ENCODE measurements at places on chromosomes 5 and 9. TPM values are rescaled to one million over a fixed set of nuclear protein-coding genes. Genes with fewer than 3 reads are reported as not detected.

Gene LCN1
- not detected for total RNA-seq

DNA sequence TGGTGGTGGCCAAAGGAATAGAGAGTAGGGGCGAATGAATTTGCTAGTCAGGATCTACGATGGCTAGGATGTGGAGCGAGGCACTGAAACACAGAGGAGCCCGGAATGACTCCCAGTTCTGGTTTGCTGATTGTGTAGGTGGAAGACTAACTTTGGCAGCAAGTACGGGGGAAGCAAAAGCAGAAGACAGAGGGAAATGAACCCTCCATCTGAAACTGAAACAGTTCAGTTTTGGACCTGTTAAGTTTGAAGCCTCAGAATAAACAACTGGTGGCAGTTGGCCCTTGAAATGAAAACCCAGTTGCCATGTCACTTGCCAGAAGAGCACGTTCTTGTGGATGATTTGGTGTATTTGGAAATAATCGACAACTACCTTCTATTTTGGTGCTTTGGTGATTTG lies 15.4 kb upstream of the SMIM15 start:
- no peak for DNase-seq

- peak; percentile 68 for DNase-seq
Observed at GRCh38 chr9:131097948-131098278, 1.6 kb downstream of the AIF1L start.

DNA sequence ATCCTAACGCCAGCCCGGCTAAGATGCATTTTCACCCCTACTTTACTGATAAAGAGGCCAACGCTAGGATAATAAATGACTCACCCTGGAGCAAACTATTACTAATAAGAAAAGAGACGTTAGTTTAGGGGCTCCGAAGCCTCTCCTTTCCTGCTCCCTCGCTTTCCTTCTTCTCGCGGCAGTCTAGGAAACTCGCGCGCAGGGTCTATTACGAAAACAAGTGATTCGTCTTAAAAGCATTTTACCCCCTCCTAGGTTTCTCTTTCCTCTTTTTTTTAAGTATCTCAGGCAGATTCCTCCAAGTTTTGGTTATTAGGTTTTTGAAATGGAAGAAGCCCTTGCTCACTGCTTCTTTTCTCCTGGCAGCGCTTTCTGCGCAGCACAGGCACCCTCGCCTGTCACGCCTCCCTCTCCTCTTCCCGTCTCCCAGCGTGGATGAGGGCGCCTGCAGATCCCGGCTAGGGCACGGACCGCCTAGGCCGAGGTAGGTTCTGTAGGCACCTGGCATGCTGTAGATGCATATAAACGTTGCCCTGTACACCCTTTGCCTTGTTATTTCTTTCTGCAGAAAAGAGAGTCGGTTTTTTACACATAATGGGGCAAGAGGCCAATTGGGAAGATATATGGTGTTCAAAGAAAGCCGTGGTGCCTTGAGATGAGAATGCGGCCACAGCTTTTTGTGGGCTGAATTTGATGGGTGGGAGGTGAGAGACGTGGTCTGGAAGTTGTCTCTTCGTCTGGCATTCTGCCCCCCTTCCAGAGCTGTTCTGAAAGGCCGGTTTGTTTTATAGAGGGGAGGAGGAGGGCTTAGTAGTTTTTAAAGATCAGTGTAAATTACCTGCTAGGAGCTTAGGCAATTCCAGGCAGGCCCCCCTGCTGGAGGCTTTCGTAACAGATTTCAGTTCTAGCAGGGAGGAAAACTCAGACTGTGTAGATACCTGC lies 983 bp downstream of the GCNT1 start:
- peak; percentile 39 for DNase-seq

DNA sequence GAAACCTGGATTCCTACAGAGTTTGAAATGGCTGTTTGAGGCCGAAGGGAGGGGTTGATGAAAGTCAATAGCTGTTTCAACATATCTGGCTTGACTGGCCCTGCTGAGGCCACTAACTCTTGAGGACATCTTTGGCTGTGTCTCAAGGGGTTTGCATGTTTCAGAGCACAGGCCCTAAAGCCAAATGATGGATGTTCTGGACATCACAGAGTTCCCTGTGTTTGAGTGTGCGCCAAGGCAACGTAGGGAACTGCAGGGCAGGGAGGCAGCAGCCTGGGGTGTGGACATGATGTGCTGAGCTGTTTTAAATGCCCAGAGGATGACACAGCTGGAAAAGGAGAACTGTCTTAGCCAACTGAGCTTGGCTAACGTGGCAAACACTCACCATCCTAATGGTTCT lies 89.6 kb downstream of the RAPGEF1 start:
- DNase-seq = peak; percentile 59

GRCh38 chr9:13487071-13487470 lies 207.6 kb upstream of the MPDZ start:
- no peak for DNase-seq

- no peak for DNase-seq
Observed at GRCh38 chr5:84255315-84255714, 129.4 kb downstream of the EDIL3 start.

DNA sequence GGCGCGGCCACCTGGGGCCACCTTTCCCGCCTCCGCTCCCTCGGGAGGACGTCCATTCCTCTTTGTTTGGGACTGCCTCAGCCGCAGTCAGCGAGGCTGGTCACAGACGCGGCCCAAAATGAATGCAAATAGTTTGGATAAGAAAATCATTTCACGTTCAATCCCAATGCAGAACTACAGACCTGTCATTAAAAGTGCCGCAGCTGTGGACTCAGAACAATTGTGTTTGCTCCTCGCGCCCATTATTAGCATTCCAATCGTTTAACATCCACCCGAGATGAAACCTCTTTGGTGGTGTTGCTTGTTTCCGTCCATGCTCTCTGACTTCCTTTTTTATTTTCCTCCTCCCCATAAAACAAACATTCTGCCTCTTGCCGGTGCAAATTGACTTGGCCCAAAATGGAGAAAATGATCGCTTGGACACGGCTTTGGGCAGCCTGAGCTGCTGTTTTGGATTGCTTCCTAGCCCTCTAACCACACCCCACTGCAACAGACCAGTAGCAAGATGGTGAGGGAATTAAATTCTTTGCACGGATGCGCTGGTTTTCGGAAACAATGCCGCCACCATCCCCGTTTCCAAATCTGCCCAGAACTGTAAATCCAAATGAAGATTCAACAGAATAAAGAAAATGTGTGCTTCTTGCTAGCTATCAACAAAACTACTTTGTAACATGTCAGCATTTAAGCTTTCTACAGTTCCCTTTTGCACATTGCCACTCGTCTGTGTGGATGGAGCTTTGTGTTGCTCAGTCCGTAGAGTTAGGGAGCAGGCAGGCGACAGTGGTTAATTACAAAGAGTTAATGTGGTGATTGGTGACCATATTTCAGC lies 784 bp downstream of the NLN start:
- no peak for DNase-seq

- no peak for DNase-seq
Observed at GRCh38 chr5:2946315-2946714, 194.8 kb upstream of the IRX2 start.

GRCh38 chr5:73136055-73136562 lies 15.7 kb downstream of the TMEM171 start:
- DNase-seq = no peak

DNA sequence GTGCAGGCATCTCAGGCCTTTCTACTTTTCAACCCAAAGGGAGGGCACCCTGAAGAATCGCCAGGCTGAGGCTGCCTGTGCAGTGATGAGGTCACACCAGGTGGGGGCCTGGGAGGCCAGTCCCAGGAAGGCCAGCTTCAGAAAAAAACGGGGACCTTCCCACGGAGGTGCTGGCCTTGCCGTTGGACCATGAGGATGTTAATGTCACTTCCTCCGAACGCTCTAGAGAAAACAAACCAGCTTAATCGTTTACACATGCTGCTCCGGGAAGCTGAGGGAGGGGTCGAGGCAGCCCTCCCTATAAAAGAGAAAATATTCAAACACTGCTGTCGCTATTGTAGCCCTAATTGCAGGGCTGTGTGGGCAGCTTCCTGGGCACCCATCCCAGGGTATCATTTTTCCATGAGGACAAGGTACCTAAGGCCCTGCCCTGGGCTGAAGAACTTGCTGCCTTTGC lies 27.0 kb downstream of the PTGES start:
- no peak for DNase-seq

GRCh38 chr9:65403721-65404120 lies 118.7 kb upstream of the FOXD4L5 start:
- DNase-seq = no peak

DNA sequence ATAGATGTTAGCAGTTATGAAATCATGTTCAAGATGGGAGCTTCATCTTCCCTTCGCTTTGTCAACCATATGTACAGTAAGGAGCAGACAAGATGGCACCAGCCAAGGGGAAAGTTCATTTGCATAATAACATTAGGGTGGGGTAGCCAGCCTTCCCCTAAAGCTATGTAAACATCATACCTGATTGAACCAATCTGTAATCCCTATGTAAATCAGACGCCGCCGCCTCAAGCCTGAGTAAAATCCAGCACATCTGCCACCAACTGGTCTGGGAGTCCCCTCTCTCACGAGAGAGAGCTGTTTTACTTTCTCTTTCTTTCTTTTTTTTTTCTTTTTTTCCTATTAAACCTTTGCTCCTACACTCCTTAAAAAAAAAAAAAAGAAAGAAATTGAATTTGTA lies 30.8 kb upstream of the REEP2 start:
- DNase-seq = no peak

Gene ZFYVE16
- total RNA-seq = 30.5 TPM

DNA sequence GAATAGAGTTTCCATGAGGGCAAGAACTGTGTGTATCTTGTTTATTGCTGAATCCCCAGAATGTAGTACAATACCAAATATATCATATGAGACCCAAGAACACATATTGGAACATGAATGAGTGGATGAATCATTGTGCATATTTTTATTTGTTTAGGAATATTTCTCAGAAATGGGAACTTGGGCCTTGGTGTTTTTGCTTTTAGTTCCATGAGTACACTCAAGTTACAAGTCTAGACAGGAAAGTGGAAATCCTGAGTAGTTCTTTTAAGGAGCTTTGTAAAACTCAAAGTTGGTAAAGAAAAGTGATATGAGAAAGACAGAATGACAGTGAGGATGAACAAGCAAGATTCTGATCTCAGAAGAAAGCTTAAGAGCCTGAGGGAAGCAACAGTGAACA lies 647.0 kb downstream of the EFNA5 start:
- no peak for DNase-seq

Gene LRRC19
- total RNA-seq = not detected

GRCh38 chr5:104345222-104346016 lies 782.8 kb upstream of the NUDT12 start:
- DNase-seq = peak; percentile 6

GRCh38 chr5:173783371-173783770 lies 104.8 kb upstream of the CPEB4 start:
- DNase-seq = no peak

DNA sequence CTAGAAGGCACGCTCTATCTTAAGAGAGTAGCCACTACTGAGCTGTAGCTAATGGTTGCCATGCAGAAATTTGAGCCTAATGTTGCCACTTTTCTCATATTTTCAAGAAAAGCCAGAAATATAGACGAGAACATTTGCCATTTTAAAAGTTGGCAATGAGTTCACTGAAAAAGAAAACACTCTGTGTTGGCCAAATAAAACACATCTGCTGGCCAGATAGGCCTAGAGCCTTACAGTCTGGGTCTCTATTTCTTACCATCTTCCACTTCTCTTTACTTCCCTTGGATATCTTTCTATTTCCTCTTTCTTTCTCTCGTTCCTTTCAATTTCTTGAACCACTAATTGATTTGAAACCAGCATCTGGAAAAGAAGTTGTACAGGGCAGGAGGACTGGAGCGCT lies 36.6 kb upstream of the VCAN start:
- DNase-seq = no peak

Gene CD72
- total RNA-seq = 0.77 TPM

Gene RNF183
- not detected for total RNA-seq

DNA sequence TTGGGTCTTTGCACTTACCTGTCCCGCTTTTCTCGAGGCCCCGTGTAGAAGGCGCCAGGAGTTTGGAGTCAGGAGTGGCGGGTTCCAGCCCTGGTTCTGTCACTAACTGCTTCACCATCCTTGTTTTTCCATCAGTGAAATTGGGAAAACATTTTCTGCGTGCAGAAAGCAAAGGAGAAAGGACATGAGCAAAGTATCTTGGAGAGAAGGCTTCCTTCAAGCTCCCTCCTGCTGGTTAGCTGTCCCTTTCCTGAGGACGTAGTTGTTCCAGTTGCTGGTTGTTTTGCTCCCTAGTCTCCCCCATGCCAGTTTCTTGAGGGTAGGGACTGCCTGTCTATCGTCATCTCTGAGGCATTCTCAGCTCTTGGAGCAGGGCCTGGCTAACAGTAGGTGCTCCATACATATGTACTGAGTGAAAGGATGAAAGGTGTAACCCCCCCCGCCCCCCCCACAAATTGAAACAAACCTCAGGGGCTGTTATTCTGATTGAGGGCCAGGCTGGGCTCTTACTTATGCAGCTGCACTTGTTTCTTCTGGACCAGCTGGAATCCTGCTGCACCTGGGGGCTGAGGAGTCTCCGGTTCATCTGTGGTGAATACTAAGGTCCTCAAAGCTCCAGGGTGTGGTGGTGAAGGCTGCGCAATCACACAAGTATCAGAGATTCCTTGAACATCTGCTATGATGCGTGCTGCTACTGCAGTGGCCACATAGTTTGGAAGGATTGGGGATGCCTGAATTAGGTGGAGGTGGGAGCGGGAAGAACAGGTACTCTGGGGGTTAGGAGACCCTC lies 1.0 kb downstream of the SMIM3 start:
- no peak for DNase-seq

Gene NIM1K
- total RNA-seq = 0.20 TPM

Gene SCGB3A2
- not detected for total RNA-seq

Data from left ventricle myocardium superior (tissue), 1 donor.